ENCODE measurements at places on chromosomes 13 and 19.

DNA sequence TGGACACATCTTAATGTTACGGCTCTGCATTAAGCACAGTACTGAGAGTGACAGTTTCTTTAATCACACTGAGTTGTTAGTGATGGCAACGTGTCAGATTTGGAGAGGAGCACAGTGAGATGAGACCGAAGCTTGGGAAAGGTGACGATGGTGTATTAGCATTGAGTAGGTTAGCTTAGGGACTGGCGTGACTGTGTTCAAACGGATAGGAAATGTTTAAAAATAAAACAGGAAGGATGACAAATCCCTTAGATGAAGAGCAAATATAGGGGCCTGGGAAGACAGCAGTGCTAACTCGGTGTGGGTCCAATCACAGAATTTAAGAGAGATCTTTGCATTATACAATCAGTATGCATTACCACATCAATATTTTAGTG is 384.3 kb downstream of the HS6ST3 start:
- DNase-seq = no peak

DNA sequence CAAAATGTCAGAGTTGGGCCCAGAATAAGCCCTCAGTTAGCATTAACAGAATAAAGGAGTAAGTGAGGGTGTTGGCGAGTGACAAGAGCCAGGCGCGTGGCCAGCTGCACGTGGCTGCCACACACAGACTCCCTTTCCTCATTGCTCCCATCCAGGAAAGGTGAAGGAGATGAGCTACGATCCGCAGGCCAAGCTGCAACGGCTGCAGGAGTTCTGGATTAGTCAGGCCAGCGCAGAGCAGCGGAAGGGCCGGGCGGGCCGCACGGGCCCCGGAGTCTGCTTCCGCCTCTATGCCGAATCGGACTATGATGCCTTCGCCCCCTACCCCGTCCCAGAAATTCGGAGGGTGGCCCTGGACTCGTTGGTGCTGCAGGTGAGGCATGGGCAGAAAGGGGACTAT is 13.2 kb downstream of the DHX34 start:
- DNase-seq = no peak

GRCh38 chr13:49528161-49528560 is 32.4 kb downstream of the PHF11 start:
- DNase-seq = no peak

DNA sequence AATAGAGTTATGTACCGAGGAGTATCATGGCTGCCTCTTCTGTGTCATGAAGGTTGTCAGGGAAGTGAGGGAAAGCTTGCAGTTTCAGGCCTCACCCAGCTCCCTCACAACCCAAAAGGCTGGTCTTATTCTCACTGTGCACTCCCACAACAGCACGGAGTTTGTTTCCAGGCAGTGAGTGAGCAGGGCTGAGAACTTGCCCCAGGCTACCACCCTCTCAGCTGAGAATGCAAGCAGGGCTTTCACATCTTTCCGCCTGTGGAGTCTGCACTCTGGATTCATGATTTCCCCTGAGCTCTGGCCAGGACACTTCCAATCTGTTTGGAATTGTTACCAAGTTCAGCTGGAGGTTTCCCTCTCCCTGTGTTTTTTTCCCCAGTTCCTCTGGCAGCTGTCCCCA is 2284.7 kb upstream of the PCDH20 start:
- no peak for DNase-seq

GRCh38 chr19:31254180-31254551 is 95.1 kb downstream of the TSHZ3 start:
- DNase-seq = no peak

- no peak for DNase-seq
These were observed 160.5 kb downstream of the DLEU7 start for GRCh38 chr13:50682966-50683365.

DNA sequence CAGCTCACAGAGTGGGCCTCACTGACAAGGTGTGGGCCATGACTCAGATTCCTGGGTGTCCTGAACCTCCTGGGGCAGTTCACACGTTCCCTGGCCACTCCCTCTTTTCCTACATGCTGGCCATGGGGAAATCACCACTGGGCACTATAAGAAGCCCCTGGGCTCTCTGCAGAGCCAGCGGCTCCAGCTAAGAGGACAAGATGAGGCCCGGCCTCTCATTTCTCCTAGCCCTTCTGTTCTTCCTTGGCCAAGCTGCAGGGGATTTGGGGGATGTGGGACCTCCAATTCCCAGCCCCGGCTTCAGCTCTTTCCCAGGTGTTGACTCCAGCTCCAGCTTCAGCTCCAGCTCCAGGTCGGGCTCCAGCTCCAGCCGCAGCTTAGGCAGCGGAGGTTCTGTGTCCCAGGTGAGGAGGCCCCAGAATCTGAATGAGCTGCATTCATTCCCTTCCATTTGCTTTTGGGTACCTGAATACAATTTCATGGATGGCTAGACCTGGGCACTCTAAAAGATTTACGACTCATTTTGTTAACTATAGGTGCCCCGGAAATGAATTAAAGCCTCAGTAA is at the start of gene OLFM4:
Gene OLFM4, plus strand, starts transcription at position 177 of the 567 bp plus-strand sequence. Its CDS starts 24 bp downstream, at position 201.
- DNase-seq = no peak

DNA sequence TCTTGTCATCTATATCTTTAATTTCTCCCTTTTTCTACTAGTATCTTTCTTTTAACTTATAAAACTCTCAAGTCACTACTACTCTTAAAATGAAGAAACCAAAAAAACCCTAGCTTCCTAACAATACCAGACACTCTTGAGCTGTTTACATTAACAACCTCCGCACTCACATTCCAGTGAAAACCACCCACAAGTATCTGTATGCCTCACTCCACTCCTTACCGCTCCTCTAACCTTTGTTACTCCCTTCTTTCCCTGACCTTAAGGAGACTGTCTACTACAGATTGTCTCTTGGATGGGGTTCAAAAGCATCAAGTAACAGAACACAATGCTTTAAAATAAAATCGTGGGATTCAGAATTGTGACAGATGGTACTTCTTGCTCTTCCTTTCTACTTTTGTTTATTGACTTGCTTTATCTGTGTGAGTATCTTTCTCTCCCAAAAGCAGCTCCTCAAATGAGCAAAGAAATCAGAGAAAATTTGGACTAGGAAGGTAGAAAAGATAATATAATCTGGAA is 110.0 kb upstream of the FBXL3 start:
- peak; percentile 49 for DNase-seq

DNA sequence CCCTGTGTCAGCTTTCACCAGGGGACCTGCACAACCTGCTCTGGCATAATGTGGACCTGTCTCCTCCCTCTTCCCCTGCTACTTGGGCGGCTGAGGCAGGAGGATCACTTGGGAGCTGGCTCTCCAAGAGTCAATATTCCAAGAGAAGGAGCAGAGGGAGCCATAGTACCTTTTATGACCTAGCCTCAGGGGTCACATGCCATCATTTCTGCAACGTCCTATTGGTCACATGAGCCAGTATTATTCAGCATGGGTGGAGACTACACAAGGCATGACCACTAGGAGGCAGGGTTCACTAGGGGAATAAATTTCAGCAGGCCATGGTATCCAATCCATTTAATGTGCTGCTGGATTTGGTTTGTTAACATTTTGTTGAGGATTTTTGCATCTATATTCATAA is 12.0 kb upstream of the SHFL start:
- no peak for DNase-seq

GRCh38 chr13:26779321-26779720 is 18.7 kb upstream of the GPR12 start:
- no peak for DNase-seq

GRCh38 chr19:47437500-47437899 is 18.2 kb upstream of the MEIS3 start:
- DNase-seq = no peak

GRCh38 chr13:99271249-99271648 is 13.1 kb upstream of the GPR18 start:
- DNase-seq = no peak

DNA sequence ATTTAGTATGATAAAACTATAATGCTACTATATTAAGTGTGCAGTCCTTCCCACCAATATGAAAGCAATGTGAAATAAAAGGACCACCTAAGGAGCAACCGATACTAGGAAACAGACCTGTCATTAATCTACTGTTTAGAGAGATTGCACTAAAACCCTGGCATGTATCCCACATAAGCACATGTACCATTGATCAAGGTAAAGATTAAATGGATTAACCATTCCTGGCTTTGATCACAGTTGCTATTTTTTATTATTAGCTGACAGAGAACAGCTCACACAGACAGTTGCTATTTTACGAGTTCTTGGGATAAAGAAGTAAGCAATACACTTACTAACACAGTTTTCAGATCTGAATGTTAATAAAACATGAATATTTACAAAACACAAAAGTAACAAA is 57.7 kb upstream of the ZDHHC20 start:
- no peak for DNase-seq

- no peak for DNase-seq
These were observed 21.6 kb downstream of the MAST3 start for GRCh38 chr19:18119013-18119716.

Measured in HFF-Myc (cell line).